NCI-H510A treated with DMSO at 0.1 percent for 48 hours (cell line): ENCODE measurements at places on chromosomes 2 and 18.

DNA sequence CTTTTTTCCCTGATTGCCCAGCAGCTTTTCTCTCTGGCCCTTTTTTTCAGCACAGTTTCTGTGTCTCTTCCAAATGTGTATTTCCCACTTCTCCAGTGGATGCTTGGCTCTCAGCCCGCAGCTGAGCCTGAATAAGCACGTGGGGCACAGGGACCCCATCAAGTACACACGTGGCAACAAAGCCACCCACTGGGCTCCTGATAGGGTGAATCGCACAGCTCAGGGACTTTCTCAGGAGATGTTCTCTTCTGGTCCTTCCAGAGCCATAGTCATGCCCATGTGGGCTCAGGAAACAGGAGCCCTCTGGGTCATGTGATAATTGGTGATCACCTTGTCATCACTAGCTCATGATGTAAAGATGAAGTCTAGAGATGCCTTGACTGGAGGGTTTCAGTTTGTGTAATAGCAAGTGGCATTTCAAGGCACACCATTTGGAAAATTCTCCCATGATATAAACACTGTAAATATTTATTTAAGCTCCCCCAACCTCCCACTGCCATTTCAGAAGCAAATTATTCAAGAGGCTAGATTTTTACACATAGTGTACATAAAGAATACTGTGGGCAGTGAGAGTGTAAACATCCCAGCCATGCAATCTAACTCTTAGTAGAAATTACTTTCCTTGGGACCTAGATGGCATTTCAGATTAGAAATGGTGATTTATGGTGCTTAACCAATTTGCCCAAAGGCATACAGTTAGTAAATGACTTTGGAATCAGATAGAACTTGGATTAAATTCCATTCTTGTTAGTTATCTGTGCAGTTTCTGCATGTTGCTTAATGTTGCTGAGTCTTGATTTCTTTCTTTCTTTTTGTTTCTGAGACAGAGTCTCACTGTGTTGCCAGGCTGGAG lies 597.5 kb downstream of the SLC4A3 start:
- DNase-seq = no peak

DNA sequence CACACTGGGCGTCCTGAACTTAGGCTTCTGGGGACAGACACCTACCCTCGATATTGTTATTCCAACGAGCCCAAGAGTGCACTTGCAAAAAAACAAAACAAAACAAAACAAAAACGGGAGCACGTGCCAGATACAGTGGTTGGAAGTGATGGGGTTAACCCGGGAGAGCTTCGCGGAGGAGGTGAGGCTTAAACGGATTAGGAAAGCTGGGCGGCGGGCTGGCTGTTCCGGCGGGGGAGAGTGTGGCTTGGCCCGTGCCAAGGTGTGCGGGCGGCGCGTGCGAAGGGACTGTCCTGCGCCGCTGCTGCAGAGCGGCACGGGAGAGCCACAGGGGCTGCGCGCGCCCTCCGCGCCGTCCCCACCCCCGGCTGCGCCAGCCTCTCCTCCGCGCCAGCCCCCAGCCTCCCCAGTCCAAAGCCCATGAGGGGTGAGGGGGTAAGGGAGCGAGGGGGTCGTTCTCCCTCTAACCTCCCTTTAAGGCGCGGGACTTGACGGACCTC lies 1.5 kb upstream of the SLC30A3 start:
- DNase-seq = no peak

DNA sequence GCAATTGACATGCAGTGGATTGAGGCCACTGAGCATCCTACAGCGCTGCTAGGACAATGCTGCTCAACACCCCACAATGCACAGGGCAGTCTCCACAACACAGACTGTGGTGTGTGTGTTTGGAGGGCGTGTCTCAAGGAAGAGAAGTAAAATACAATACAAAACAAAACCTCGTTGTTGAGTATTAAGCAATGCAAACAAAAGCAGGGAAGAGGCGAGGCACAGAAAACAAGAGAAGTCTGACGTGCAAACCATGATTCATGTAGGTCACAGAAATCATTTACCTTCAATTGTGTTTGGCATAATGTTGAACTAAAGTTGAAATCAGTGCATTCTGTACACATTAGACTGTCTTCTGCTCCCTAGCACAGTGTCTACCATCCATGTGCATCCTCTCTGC lies 260.9 kb downstream of the PHLPP1 start:
- no peak for DNase-seq

GRCh38 chr2:212626371-212626918 lies 87.8 kb upstream of the ERBB4 start:
- no peak for DNase-seq

GRCh38 chr2:158319269-158319668 lies 137.3 kb downstream of the CCDC148 start:
- no peak for DNase-seq

GRCh38 chr2:226738821-226739544 lies 60.6 kb downstream of the IRS1 start:
- DNase-seq = no peak

GRCh38 chr2:18885457-18885856 lies 296.1 kb upstream of the NT5C1B start:
- DNase-seq = no peak

GRCh38 chr18:40925071-40925541 lies 1029.9 kb upstream of the PIK3C3 start:
- DNase-seq = no peak

DNA sequence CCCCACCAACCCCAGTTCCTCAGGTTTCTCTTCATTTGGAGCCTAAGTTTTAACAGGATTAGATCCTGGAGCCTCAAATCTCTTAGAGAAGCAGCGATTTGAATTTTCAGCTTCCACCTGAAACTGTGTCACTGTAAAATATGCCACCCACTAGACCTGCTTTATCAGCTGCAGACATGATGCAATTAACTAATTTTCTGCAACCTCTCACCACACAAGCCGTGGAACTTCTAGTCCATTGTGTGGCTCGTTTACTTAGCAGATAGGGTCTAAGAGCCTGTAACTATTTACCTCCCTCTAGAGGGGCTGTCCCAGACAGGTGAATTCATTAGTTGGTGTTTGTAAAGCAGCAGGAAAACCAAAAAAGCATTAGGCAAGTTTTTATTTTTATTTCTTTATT lies 31.6 kb upstream of the FZD5 start:
- DNase-seq = no peak

GRCh38 chr18:41948544-41949110 lies 6.4 kb upstream of the PIK3C3 start:
- DNase-seq = no peak

- DNase-seq = no peak
These were observed 5.6 kb downstream of the TUBB6 start for GRCh38 chr18:12313530-12314245.

- peak; percentile 91 for DNase-seq
These were observed 384.1 kb downstream of the ERBB4 start for GRCh38 chr2:212154477-212154878.

DNA sequence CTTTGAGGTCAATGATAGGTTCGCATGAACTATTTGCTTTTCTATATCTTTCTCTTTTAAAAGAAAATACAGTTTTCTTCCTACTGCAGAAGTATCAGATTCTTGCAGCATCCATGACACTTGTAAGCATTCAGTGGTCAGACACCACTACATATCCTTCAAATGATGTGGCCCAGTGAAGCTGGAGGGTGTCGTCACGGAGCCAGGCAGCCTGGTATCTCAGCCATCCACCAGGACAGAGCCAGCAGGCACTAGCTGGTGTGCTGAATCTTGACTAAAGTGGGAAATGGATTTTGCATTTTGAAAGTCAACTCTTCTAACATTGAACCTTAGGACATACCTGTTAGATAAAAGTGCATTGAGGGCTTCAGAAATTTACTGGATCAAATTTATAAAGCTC lies 5.4 kb downstream of the KLHL14 start:
- DNase-seq = peak; percentile 22

DNA sequence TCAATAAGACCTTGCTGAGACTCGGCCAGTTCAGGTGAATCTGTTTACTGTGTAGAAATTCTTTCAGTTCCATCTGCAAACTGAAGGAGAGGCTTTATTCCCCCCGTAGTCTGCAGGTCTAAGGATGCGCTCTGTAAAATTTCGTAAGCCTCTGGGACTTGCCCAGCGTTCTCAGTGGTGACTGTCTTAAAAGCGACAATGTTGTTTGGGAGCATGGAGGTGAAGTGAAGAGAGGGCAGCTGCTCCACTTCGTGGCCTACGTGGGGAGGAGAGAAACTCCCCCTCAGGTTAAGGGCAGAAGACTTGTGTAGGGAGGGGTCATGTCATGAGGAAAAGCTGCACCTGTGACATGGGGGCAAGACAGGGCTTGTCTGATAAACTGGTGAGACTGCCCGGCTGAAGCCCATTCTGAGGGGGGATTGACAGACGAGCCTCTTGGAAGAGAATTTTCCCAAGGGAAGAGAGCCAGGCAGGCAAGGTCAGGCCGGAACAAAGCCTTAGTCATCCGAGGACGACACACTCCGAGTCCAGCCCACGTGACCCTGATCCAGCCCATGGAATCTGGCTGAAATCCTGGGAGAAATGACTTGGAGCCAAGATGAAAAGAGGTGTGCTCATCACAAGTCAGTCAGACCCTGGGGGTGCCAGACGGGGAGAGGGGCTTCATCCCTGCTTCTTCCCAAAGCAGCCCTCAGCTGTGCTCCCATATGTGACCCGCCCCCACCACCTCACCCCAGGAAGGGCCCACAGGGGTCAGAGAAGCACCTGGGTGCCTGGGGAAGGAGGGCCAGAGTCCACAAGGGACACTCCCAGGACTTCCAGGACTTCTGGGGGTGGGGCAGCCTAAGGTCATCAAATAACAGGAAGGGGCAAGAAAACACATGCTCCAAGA lies 88.5 kb upstream of the SH3BP4 start:
- no peak for DNase-seq

DNA sequence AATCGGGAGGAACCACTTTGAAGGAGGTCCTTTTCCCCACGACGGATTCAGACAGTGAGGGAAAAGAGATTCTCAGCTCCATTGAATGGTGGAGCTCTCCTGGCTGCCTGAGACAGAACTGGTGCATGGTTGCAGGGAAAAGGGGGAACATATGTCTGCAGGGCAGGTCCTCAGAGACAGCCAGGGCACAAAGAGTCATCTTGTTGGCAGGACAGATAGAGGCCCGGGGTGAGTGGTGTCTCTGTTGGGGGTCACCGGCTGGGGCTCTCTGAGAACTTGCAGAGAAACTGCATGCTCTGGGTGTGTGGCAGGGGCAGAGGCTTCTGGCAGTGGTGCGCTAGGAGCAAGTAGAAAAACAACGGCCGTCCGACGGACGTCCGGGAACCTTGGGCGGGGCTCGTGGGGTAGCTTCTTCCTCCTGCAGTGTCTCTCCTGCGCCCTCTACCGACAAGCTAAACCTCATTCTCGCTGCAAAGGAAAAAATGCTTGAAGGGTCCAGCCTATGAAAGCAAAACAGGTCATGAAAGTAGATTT lies 94.3 kb downstream of the CDCA7 start:
- peak; percentile 99 for DNase-seq

- DNase-seq = no peak
These were observed 153.8 kb downstream of the ASB1 start for GRCh38 chr2:238580486-238580885.

DNA sequence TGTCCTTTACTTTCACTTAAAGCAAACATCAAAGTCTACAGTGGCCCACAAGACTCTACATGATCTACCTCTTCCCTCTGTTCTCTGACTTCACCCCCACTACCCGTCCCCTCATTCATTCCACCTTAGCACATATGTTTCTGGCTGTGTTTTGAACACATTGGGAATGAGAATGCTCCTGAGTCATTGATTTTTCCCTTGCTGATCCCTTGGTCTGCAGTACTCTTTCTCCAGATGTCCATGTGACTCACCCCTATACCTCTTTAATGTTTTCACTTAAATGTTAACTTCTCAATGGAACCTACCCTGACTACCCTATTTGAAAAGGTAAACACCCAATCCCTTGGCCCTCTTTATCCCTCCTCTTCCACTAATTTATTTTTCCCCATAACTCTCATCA lies 30.7 kb upstream of the FRZB start:
- no peak for DNase-seq

GRCh38 chr2:160884056-160884455 lies 276.2 kb upstream of the TANK start:
- DNase-seq = no peak

GRCh38 chr18:68354176-68354575 lies 360.7 kb downstream of the TMX3 start:
- DNase-seq = no peak

GRCh38 chr18:57589161-57589560 lies 2.7 kb upstream of the FECH start:
- DNase-seq = no peak
